ENCODE measurements at places on chromosomes 16 and 17.

DNA sequence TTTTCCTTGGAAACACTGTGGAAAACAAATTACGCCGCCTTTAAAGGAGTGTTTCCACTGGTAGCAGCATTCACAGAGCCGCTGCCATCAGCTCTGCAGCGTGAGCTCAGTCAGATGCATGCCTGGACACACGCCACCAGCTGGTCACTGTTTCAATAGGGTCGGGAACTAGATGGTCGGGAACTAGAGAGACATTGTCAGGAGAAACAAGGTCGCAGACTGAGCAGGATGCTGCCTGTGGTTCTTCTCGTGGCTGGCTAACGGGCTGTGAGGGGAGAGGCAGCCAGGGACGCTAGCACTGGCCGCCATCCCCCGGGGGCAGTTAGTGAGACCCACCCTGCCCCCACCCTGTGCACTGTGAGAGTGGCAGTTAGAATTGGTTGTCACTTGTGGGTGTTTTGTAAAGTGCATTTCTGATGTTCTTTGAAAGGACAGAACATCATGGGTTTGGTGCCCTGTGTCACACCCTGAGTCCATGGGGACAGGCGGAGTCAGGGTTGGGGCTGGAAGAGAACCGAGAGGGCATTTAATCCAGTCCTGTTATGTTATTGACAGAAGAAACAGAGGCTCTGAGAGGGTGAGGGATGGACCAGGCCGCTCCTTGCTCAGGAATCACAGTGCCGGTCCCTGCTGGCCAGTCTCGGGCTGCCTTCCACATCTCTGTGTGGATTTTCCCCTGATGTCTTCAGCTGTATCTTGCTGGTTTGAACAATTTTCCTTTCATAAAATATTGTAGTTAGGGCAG is 86.3 kb downstream of the SPECC1 start:
- no peak for DNase-seq

DNA sequence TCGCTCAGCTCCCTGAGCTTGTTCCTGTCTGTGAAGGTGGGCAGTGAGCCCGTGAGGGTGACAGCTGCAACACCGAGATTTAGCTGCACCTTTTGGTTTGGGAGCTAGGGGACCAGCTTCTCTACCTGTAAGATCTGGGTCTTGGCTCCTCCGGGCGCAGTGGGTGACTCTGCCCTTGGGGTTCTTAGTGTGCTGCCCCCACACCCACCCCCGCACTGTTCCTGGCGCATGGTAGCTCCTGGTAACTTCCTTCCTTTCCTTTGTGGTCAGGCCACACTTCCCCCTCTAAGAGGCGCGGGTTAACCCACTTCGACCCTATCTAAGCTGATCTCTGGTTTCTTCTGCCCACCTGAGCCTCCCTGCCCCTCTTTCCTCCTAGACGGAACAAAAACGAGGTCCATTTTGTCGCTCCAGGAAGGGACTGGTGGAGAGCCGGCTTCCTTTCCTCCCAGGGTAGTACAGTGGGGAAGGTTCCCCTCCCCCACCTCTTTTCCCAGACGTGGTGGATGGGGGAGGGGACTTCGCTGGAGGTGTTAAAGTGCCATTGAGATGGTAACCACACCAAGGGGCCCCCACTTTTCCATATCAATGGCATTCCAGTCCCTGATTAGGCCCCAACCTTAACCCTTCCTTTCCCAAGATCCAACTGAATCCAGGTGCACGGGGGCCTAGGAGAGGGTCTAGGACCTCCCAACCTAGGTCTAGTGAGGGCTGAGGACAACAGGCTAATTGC is 4.6 kb upstream of the CLDN9 start:
- DNase-seq = no peak

- no peak for DNase-seq
These were observed 14.5 kb downstream of the OTOP3 start for GRCh38 chr17:74950207-74950606.

DNA sequence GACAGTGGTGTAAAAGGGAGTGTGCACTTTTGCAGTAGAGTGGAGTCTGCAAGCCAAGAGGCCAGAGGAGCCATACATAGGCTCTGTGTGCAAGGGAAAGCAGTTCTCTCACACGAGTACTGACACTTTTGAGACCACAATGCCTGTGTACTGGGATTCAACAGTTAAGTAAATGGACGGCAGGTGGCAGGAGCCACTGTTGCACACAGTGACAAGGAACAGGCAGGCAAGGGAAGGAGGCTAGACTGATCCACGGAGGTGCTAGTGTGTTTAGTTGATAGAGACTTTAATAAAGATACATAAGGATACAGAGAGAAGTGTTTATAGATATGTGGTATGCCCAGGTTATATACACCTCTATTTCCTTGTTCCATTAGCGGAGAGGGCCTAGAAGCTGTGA is 67.0 kb downstream of the MPRIP start:
- no peak for DNase-seq

DNA sequence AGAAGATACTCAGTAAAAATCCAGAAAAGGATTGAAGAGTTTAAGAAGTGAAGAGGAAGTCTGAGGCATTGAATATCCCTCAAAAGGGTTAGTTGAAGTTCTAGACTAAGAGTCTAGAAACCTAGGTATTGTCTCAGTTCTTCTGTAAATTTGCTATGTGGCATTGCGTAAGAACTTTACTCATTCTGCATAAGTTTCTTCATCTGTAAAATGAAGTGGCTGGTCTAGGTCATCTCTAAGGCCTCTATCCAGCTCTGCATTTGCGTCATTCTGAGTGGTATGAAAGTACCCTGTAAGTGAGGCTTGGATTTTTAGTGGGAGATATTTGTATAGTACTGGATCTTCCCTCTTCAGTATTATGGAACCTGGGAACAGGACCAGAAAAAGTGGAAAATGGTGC is 130.2 kb downstream of the MYO1D start:
- DNase-seq = no peak

DNA sequence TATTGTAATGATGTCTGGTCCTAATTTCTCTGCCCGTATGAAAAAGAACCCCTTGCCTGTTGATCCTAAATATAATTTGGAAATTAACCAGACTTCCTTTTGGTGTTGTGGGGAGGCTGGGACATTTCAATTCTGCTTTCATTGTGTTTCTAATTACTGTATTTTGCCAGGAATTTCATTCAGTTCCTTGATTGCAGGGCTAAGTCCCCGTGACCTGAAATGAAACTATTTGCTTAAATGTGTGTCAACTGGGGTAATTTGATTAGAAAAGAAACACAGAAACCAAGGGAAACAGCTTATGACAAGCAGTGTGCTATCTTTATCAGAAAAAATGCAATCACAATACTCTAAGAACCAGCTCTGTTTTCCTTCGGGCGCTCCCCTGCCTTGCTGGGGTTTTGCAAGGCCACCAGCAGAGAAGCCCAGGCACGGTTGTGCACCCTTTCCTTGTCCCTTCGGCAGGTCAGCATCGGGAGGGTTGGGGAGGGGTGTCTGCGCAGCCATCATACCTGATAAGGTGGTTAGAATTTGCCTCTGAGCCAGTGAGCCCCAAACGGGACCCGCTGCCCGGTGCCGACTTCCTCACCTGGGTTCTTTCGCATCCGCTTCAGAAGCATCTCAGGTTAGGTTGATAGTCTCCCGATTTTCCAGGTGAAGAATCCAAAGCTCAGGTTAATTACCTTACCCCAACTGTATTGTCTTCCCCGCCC is 19.4 kb downstream of the KLHL36 start:
- no peak for DNase-seq

DNA sequence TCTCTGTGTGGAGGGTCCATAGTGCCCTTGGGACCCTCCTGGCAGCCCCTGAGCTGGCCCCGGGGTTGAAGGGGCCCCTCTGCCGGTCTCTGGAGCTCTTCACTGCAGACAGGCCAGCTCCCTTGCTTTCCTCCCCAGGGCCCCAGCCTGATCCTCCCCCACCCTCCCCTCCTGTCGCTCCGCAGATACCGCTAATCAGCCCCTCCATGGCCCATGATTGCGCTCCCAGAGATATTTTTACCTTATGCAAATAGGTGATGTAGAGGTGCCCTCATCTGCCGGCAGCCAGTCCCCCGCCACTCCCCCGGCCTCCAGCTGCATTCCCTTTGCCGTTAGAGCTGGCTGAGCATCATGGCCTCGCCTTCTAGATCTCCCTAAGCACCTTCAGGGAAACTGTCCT is 9.2 kb downstream of the MMP15 start:
- DNase-seq = no peak

DNA sequence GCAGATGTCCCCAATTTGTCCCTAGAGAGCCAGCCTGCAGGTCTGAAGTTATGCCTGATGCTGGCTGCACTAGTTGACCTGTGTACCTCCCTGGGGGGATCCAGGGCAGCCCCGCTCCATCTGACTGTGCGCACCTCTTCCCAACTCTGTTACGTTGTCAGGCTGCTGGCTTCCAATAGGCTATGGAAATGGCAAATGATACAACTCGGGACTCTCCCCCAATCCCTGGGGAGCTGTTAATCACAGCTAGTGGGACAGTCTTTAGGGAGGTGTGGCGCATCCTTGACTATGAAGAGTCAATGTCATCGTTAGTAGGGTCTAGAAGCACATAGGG is 30.1 kb downstream of the GPRC5B start:
- no peak for DNase-seq
